Stimulated activated CD4-positive, alpha-beta T cell treated with anti-CD3 and anti-CD28 coated beads, Interleukin-1b, Interleukin-23, amount 100 ng/mL, for 1 hour (primary cell): ENCODE measurements at places on chromosomes 7 and 10.

DNA sequence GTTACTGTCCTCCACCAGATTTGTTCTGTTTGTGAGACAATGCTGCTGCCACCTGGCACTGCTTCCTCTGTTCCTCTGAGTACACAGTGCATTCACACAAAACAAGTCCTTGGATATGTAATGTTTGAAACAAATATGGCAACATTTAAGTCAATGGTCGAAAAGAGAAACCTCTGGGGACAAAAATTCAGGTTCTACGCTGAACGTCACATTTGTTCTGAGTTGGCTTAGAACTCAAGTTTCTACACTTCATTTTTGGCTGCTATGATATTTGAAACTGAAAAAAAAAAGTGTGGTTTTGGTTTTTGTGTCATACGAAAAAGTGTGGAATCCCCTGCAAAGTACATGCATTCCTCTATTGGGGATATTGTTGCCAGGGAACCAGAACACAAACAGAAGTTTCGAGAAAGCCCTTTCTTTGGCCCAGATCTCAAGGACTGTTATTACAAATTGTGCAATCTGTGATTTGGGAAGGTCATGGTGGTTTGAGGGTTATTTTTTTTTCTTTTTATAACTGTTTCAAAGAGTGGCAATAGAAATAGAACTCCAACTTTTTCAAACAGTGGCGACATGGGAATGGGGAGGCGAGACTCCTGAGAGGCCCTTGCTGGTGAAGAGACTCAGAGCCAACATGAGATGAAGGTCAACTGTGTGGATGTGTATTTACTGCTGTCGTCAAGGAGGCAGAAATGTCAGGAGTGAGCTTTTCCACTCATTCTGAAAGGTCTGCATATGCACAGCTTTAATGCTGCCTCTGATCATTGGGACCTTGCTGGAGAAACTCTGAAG is 127.5 kb downstream of the CUBN start:
- no peak for DNase-seq

GRCh38 chr10:113427811-113428558 is 124.9 kb upstream of the HABP2 start:
- DNase-seq: no peak

DNA sequence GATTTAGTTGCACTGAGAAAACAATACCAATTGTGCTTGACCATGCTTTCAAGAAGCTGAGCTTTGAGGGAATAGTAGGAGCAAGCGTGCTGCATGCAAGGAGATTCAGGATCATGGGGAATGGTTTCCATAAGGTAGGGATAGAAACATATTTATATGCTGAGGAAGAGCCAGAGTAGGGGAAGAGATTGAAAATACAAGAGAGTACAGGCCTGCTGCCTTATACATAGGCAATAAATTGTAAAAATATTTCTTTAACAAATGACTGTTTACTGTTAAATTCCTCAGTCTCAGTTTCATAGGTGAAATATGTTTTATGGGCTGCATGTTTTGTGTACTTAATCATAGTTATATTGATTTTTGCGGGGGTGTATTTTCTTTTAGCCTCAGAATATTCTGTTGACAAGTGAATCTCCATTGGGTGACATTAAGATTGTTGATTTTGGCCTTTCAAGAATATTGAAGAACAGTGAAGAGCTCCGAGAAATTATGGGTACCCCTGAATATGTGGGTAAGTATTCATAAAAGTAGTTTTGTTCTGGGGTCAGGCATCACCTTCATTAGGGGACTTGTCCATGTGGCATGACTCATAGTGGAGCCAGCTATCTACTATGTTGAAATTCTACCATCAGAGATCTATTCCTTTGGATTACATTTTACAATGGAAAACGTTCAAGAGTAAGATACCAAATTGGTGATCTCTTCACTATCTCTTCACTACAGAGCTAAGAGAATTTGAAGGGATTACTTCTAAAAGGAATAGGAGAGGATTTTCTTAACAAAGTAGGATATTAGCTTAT is 36.5 kb downstream of the STK17A start:
- no peak for DNase-seq

- no peak for DNase-seq
Measured at GRCh38 chr10:11602919-11603523, 8.4 kb downstream of the USP6NL start.
